ENCODE measurements at places on chromosomes 16 and 17. TPM values are rescaled to one million over a fixed set of nuclear protein-coding genes. Genes with fewer than 3 reads are reported as not detected.

- DNase-seq: no peak
These were observed 47.8 kb downstream of the HOXB1 start for GRCh38 chr17:48483004-48483403.

DNA sequence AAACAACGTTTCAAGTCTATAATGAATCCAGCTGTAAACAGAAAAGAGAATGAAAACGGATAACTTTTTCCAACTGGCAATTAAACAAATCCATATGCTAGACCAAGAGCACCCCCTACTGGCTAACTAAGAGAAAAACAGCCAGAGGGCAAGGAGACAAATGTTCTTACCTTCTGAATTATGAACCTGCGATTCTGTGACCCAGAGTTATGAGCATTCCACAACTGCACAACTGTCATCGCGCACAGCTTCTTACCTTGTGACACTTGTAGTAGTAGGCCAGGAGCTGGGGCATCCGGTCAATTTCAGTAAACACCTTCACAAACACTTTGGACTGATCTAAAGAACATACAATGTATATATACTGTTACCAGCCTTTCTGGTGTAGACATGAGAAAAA, 18.6 kb downstream of the COG7 start:
- DNase-seq: peak; percentile 41

DNA sequence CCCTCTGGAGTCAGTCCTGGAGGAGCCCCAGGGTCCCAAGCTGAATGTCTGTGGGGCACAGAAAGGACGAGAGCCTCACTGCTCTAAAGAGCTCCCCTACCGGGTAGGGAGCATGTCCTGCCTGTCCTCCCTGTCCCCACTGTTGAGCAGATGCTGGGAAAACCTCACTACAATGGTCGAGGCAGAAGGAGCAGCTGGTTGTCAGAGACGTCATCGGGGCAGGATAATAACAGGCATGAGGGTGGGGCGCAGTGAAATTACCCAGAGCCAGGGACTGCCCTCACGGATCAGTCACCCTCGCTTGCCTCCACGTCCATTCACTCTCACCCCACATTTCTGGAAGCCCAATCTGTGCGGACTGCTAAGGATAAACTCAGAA, 538 bp downstream of the TM4SF5 start:
- no peak for DNase-seq

GRCh38 chr16:59907611-59908010, 1173.5 kb upstream of the GOT2 start:
- DNase-seq: no peak

- DNase-seq: no peak
These were observed 244.4 kb downstream of the HS3ST3B1 start for GRCh38 chr17:14545156-14545906.

DNA sequence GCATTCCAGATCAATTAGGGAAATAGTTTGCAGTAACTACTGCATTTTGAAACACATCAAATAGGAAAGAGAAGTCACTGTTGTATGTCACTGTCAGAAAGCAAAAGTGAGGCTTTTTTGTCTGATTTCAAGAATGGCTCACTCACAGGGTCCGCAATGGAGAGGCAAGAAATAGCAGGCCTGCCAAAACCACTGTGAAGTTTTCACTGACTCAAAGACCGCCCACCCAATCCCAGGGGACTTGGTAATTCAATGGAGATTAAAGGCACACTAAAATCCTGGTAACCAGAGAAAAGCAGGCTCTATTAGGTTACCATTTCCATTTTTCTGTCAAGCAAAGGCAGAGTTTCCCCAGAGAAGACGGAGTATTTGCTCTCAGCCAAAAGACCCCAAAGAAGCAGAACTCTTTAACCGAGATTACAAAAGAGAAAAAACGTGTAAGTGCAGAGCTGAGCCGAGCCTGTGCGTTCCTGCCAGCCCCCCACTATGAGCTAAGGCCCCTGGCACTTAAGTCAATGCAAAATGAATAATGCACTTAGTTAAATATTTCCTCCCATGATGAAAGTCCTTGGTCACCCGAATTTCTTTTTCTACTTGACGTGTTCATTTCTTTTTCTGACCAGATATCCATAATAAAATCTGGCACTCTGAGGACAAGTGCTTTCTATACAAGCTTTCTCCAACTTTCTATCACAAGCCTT, 57.0 kb downstream of the FOXL1 start:
- peak; percentile 66 for DNase-seq

- DNase-seq: no peak
These were observed 9.1 kb downstream of the RCVRN start for GRCh38 chr17:9895923-9896322.

The NOG gene
- total RNA-seq: 23.0 TPM

The KRTAP9-1 gene
- not detected for total RNA-seq

The TP53TG3F gene
- not detected for total RNA-seq

The PTGES3L gene
- total RNA-seq: 5.8 TPM

The PDE6G gene
- not detected for total RNA-seq
